ENCODE measurements at places on chromosomes 7 and 10.

- DNase-seq: peak; percentile 41
These were observed 71.8 kb upstream of the GSDME start for GRCh38 chr7:24828891-24829661.

DNA sequence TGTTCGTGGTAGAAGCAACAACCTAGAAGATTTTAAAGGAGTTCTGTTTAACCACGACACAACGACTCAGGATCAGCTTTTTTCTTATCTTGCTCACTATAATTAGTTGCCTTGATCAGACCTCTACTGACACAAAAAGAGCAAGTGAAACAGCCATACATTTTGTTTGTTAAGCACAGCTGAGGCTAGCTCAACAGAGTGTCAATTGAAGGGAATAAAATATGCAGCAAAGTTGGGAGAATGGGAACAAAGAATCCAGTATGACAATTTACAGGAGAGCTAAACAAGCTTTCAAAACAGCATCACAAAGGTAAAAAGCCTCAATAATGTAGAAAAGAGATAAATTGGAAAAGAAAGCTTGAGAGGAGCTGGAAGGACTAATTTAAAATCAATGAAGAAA is 40.5 kb upstream of the HERPUD2 start:
- DNase-seq: no peak

DNA sequence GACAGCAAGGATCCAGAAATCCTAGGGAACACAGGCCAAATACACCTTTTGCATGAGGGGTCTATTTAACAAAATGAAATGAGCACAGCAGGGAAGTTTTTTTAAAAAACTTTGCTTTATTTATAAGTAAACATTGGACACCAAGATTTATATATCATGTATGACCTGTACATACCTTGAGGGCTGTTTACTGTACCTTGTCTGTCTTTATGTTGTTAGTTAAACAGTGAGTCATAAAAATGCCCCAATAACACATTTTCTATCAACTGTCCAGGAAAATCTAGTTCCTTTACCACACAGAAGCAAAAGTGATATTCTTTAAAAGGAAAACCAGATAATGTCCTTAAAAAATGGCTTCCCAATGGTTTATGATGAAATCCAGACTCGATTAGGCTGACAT is 45.1 kb upstream of the AGR3 start:
- DNase-seq: no peak

DNA sequence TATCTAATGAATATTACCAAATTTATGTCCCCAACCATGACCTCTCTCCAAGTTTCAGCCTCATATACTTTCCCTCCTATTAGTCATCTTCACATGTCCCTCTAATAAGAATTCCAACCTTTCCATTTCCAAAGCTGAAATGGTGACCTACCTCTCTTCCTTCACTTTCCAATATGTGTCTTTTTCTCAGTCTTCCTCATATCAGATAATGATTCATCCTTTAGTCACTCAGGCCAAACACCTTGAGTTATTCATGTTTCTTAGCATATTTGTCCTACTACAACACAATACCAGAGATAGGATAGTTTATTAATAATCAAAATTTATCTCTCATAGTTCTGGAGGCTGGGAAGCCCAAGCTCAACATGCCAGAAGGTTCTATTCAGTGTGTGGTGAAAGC is 318.5 kb upstream of the ZWINT start:
- no peak for DNase-seq

- no peak for DNase-seq
These were observed 60.1 kb upstream of the ADRB1 start for GRCh38 chr10:113983552-113983951.

- DNase-seq: peak; percentile 52
These were observed 809 bp downstream of the C10orf143 start for GRCh38 chr10:130109796-130110245.

- no peak for DNase-seq
These were observed 431.2 kb downstream of the RPS24 start for GRCh38 chr10:78464856-78465267.

- no peak for DNase-seq
These were observed 59.4 kb downstream of the RAB11FIP2 start for GRCh38 chr10:117987244-117987909.

DNA sequence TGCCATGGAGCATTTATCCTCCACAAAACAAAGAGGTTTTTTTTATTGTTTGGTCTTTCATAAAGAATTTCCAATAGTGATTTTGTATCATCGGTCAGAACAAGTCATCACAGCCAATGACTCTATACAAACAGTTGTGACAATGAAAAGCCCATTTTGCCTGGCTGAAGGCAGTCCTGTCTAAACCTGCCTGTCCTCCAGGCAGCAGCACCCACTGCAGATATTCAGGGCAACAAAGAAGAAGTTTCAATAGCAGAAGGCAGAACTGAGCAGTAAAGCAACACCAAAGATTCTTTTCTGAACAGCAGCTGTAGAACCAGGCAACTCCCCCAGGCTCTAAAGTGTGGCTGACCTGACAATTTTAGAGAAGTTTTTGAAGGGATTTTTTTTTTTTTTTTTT is 169.4 kb downstream of the FGFR2 start:
- no peak for DNase-seq

- no peak for DNase-seq
These were observed 38.4 kb upstream of the PHYHIPL start for GRCh38 chr10:59138052-59138451.

GRCh38 chr10:55628260-55628701 is 732.8 kb downstream of the ZWINT start:
- DNase-seq: peak; percentile 5

Measured in NCI-H2081 (cell line).